Tibial nerve (tissue), 4 donors: ENCODE measurements at places on chromosomes 7 and 10.
A peak's percentile ranks its signal among the peaks of the same experiment; 100 is the strongest.

GRCh38 chr10:7811000-7811399, 7.3 kb upstream of the TAF3 start:
- DNase-seq = no peak

DNA sequence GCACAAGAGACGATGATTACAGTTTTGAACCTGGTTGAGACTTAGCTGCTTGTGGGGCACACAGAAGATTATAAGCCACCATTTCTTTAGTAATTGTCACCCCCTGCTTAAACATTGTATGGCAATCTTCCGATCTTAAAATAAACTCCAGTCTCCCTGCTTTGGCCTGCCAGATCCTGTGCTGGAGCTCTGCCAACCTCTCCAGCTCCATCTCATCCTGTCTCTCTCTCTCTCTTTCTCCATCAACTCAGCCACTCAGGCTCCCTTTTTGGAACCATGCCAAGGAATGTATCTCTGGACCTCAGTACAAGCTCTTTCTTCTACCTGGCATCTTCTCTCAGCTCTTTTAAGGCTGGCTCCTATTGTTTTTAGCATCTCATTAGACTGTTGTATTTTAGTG, 1053.2 kb downstream of the REEP3 start:
- DNase-seq = no peak

- no peak for DNase-seq
Measured at GRCh38 chr10:48792687-48793096, 108.0 kb downstream of the WDFY4 start.

GRCh38 chr7:99943641-99944496, 14.4 kb upstream of the GJC3 start:
- no peak for DNase-seq

- DNase-seq = no peak
Measured at GRCh38 chr10:120573355-120573754, 116.3 kb downstream of the PLPP4 start.

GRCh38 chr10:88926566-88927415, 25.8 kb downstream of the ACTA2 start:
- no peak for DNase-seq

GRCh38 chr10:75403144-75403938, 1.8 kb upstream of the ZNF503 start:
- DNase-seq = peak; percentile 17

- DNase-seq = no peak
Measured at GRCh38 chr7:30815388-30815854, 44.2 kb downstream of the MINDY4 start.

DNA sequence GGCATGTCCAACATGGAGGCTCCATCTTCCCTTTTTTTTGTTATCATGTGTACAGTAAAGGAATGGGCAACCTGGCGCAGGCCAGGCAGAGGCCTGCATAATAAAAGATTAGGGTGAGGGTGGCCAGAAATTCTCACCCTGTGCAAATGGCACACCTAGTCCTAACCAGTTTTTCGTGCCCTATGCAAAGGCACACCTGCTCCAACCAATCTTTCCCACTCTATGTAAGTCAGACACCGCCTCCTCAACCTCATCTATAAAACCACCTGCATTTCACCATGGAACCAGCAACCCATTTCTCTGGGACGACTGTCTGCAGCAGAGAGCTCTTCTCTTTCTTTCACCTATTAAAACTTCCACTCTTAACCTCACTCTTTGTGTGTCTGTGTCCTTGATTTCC, 16.1 kb downstream of the TBATA start:
- no peak for DNase-seq

DNA sequence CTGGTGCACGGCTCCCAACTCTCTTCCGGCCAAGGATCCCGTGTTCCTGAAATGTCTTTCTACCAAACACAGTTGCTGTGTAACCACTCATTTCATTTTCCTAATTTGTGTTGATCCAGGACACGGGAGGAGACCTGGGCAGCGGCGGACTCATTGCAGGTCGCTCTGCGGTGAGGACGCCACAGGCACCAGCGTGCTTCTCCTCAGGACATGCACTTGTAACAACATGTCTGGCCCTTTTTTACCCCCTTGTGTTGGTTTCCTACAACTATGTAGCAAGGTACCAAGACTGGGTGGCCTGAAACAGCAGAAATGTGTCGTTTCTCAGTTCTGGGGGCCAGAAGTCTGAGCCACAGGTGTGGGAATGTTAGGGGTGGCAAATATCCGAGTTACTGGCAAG, 18.2 kb downstream of the CALML5 start:
- DNase-seq = no peak

GRCh38 chr10:122659126-122659525, 40.5 kb downstream of the C10orf120 start:
- no peak for DNase-seq

DNA sequence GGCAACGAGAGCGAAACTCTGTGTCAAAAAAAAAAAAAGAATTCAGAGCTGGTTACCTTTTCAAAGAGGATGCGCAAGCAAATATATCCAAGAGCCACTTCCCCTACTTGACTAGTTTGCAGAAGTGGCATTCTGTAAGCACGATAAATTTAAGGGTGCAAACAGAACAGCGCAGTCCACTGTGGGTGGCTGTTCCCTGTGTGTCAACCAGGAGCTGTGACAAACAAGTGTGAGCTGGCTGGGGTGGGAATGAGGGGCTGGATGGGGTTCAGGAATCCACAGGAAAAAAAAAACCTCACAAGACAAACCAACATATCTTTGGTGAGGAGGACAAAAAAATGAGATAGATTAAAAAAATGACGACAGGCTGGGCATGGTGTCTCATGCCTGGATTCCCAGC, 15.9 kb downstream of the GUSB start:
- DNase-seq = no peak

- DNase-seq = peak; percentile 61
Measured at GRCh38 chr7:42745357-42746059, 166.4 kb downstream of the C7orf25 start.

DNA sequence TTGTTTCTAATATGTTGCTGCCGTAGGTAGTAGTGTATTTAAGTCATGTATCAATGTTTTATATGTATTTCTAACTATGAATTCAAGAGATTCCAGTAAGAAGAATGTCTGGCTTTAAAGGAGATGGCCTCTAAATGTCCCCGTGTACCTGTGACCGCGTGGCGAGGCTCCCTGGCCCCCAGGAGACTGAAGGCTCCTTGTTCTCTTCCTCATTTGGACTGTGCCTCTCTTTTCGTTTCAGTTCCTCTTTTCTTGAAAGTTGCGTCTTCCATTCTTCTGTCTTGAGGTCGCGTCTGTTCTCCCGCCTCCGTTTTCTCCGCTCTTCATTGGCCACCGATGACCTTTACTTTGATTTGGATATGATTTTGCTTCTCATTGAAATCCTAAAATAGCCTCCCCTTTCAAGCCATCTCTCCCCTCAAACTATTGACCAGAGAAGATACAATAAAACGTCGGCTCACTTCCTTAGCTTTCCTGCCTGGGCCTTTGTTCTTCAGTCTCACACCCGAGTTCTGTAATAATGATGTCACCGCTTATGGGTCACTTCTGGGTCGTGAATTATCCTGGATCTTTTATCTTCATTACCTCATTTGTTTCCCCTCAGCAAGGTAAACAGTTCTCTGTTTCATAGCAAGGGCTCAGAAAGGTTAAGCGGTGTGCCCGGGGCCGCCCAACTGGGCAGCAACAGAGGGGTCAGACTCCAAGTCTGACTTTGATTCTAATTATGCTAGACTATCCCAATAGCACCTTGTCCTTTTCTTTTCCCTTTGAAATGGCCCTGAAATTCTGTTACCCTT, 28.7 kb downstream of the WIPI2 start:
- peak; percentile 12 for DNase-seq

DNA sequence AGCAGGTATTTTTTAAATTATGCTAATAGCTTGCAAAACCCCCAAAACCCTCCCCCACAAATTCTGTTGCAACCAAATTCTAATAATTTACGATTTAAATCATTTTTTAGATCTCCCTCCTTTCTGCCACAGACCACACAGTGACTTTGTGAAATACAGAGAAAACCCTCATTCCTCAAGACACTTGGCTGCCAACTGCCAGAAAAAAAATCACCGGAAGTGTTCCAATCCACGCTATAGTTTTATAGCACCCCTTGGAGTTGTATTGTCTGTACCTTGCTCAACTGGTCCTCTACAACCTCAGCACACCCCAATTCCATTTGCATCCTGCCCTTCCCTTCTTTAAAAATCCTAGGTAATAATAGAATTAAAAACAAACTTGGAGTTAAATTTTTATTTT, 560.1 kb downstream of the PARD3 start:
- no peak for DNase-seq

GRCh38 chr10:89086801-89087521, 96.4 kb downstream of the FAS start:
- DNase-seq = peak; percentile 56
